Activated CD4-positive, alpha-beta T cell treated with anti-CD3 and anti-CD28 coated beads, Interleukin-2, amount 50 U/mL, for 16 hours (primary cell): ENCODE measurements at places on chromosomes 1 and 21.

- DNase-seq, result peak; percentile 81
Measured at GRCh38 chr1:155086128-155086741, 7.6 kb downstream of the EFNA3 start.

DNA sequence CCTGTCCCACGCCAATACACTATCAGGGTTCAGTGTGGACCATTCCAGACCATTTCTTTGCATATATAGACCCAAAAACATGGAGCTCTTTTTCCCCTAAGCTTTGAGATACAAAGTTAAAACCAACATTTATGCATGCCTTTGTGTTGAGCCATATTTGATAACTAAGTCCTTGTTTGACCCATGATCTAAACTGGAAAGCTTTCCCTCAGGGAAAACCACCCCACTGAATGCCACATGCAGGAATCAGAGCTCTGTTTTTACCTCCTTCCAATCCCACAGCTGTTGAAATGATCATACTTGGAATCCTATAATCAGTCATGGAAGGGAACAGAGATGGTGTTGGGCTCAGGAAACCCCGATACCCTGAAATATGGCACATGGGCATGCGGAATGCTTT, 14.8 kb upstream of the SLC45A1 start:
- no peak for DNase-seq

DNA sequence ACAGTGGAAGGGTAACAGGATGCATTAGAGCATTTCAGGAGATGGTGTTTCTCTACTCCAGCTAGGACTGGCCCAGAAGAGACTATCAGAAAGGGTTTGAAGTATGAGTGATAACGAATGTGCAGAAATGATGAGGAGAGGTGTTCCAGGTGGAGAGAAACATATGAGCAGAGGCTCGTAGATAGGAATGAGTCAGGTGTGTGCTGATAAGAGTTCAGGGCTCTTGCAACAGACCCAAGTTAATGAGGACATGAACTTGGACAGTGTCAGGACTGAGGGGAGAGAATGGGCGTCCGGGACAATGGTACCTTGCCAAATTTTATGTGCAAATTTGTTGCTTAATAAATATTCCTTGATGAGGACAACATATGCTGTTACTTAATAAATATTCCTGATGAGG, 183.9 kb upstream of the NFIA start:
- peak; percentile 23 for DNase-seq

GRCh38 chr1:48001696-48002095, 4.5 kb upstream of the TRABD2B start:
- DNase-seq, result no peak

- DNase-seq, result no peak
Measured at GRCh38 chr1:165836664-165837482, 9.5 kb downstream of the UCK2 start.

DNA sequence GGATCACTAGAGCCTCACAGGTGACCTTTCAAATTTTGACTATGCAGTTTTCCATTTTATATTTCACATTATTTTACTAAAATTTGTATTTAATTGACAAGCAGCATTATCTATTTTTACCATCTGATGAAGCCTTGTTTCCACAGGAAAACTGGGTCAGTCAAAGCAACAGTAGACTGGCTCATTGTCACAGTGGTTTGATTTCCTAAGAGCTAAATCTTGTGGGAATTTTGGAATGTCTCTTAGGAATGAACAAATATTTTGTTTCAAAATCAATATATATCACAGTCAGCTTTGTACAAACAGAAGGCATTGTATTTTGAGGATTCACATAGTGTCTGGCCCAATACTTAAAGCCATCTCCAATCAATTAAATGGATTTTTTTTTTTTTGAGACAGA, 152.6 kb upstream of the RNPC3 start:
- DNase-seq, result no peak

DNA sequence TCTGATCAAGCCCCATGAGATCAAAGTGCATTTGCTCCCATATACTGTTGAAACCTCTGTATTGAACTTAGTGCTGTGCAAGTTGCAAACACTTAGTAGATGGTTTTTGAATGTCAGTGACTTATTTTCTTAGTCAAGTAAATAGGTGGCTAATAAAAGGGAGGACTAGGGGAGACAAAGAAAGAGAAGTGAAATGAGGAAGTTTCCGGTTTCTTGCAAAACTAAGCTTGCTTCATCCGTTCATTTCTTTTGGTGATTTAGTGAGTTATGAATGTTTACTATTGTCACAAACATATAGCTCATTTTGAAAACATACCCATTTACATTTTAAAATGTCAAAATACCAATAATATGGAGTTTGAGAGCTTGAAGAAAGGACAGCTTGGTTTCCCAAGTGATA, 23.0 kb downstream of the ADAMTS5 start:
- no peak for DNase-seq

DNA sequence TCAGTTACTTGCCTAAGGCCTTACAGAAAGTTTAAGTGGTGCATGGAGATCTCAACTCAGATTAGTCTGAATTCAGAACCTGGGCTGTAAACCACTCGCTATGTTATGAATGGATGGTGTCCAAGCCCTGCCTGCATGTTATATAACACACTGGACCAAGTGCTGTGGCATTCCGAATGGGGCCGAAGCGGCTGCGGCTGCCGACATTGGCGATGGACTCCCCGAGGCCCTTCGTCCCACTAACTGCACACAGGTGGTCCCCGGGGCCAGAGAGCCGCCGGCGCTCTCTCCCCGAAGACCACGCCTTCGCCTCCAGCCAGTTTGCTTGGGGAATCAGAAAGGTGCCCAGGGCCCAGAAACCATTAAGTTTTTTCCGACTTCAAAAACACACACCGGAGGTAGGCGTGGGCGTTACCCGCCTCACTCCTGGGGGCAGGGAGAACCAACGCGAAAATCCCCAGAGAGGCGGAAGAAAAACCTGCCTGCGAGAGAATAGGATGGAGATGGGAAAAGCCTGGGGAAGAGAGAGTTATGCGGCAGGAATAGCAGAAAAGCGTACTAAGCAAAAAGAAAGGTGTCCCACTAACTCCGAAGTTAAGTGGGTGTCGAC, 579 bp upstream of the TENT5C start:
- no peak for DNase-seq

DNA sequence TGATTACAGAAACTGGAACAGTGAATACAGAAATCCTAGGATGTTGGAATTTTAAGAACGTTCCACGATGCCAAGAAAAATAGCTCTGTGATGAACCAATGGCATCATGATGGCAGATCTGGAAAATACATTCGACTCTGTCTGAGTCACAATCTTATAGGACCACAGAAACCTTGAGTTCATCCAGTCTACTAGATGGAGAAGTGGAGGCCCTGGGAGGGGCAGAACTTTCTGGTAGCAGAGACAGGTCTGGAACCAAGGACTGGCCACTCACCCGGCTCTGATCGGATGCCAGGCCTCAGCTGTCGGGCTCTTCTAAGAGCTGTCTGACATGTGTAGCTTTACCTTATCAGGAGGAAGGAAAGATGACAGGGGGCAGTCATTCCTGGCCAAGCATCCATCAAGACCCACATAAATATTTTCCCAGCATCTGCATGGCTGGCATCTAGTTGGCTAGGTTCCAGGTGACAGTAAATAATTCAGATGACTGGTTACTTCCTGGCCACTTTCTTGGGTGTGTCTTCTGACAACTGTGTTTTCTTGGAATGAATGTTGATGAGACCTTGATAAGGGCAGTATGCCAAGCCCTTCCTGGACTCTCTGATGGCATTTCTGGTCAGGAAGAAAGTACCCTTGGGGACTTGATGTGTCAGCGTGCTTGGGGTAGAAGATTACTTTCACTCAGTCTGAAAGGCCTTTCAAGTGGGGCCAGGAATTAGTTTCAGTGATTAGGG, 72.6 kb upstream of the TRABD2B start:
- DNase-seq, result no peak

DNA sequence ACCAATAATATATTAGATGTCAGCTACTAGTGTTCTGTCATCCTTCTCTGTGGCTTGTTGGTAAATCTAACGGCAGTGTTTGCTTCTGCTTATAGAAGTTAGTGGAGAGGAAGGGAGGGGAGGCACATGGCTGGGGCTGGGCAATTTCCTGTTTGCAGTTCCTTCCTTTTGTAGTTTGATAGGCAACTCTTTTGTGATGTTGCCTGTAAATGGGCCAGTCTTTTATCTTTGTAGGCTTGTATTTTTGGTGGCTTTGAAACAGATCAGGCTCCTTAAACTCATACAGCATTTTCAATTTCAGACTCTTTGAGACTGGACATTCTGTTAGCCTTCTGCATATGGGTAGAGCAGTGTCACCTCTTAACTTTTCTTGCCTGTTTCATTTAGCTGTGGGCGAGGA, 48.1 kb downstream of the CDC14A start:
- peak; percentile 65 for DNase-seq

- DNase-seq, result no peak
Measured at GRCh38 chr1:209172286-209172685, 411.2 kb upstream of the CAMK1G start.

DNA sequence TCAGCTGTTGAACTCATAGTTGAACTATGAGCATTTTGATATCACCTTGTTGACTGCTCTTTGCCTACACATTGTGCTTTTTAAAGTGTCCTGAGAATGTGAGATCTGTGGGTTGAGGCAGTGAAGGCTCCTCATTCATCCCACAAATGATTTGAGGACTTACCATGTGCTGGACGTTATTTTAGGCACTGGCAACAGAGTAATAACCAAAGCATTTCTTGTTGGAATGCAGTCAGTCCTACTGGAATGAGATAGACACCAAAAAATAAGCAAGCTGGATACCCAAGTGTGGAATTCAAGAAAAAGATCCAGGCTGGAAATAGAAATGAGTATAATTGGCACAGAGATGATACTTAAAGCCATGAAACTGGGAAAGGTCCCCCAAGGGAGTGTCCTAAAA, 73.4 kb downstream of the ZP4 start:
- no peak for DNase-seq

DNA sequence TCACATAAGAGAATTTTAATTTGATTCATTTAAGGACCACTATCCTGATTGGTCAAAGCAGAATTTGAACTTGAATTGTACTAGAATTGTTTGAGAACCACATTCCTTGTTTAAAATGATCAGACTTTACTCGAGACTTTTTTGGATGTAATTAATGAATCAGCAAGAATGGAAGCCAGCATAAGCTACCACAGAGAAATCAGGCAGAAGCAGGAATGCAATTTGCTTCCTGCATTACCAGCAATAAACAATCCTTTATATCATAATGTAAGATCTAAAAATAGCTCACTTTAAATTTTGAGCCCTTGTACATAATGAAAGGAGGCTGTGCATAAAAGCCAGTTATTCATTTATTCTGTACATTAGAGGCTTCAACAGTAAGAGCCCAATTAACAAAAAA, 119.8 kb upstream of the BACE2 start:
- DNase-seq, result no peak

- DNase-seq, result no peak
Measured at GRCh38 chr1:61078618-61079295, 3.6 kb upstream of the NFIA start.

- DNase-seq, result no peak
Measured at GRCh38 chr1:230898144-230898543, 29.8 kb upstream of the C1orf198 start.

GRCh38 chr1:21308847-21309652, 18.8 kb upstream of the ECE1 start:
- DNase-seq, result no peak

DNA sequence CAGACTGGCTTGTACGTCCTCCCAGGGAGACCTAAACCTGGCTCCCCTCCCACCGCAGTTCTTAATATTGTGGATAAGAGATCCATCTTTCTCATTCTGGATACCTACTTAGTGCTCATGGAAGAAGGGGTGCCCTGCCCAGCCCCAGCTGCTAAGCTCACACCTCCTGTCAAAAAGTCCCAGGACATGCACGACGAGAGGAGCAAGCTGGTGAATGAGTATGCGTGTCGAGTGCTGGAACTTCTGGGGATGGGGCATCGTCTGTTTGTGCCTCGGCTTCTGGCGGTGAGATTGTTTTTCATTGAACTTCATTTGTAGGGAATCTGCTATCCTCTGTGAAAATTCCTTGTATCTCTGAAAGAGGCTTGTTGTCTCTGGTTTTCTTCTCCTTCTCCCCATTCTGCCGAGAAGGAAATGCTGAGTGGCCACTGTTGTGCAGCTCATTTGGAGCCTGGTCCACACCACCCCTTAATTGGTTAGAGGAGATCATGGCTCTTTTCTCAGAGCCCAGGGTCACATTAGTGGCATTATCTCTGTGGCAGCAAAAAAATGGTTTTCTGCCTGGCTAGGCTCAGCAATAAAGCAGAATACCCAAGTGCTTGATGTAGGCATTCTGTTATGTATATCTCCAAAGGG, 199.4 kb upstream of the CACYBP start:
- no peak for DNase-seq

- DNase-seq, result no peak
Measured at GRCh38 chr1:2314273-2314802, 77.0 kb downstream of the MORN1 start.

DNA sequence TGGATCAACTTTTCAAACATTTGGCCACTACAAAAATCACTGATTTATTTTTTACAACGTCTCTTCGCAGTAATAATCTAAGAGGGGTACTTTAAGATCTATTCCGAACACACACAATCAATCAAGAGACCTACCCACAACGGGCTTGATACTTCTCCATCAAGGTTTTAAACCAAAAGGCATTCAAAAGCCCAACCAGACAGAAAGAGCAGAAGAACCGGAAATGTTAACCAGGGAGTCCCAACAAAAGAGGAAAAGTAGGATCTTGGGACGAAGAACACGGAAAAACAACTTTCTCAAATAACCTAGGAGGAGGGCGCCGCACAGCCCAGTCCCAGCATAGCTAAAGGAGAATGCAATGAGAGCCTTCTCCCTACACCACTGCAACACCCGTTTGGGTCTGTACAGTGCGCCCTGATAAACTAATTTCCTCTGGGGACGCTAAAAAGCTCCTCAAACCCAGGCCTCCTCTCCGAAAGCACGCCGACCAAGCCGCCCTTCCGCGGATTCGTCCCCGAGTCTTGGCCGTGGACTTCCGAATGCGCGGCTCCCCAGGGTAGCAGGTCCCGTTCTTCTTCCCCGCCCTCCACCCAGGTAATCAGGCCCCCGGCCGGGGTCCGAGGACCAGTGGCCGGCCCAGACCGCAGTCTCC, 623 bp downstream of the RPL22 start:
- DNase-seq, result no peak

DNA sequence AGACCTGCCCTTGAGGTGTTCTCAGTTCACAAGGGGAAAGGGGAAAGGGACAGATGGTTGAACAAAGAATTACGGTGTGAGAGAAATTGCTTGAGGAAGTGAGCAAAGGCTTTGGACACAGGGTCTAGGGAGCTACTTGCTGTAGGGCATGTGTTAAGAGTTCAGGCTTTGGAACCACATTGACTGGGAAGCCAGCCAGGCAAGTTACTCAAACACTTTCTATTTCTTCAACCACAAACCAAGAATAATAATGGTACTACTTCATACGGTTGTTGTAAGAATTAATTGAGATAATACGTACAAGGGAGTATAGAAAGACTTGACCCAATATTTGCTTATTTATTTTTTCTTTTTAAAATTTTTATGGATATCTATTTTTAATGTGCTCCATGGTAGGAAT, 26.6 kb downstream of the AK4 start:
- no peak for DNase-seq
